ENCODE measurements at places on chromosomes 6 and 20.

DNA sequence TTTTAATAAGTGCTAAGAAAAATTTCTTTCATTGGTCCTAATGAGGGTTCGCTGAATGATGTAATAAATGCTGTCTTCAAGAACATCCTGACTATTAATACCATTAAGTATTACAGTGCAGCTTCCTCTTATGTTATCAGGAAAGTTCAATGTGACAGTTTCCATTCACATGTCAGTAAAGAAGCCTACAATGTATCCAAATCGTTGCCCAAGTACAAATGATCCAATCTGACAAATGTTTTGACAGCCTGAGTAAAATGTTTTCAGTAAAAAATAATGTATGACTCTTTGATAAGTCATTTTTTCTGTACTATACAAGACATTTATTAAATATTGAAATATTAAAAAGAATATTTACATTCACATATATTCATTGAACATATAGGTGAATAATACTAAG, 496.1 kb upstream of the MANEA start:
- DNase-seq = no peak

GRCh38 chr6:13175759-13176158, 152.6 kb downstream of the TBC1D7 start:
- DNase-seq = no peak

DNA sequence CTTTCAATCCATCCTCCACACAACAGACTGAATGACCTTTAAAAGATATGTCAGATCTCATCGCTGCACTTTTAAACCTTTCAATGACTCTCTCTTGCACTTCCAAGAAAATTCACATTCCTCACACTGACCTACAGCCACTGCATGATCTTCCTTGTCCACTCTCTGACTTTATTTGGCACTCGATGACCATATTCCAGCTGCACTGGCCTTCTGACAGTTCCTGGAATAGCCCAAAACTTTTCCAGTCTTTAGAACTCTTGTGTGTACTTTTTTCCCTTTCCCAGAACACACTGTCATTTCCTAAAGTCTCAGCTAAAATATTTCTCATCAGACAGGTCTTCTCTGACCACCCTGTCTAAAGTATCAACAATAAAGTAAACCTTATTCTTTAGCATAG, 174.6 kb downstream of the ADGRG6 start:
- DNase-seq = no peak

- DNase-seq = no peak
Measured at GRCh38 chr6:122184401-122184827, 215.0 kb upstream of the HSF2 start.

DNA sequence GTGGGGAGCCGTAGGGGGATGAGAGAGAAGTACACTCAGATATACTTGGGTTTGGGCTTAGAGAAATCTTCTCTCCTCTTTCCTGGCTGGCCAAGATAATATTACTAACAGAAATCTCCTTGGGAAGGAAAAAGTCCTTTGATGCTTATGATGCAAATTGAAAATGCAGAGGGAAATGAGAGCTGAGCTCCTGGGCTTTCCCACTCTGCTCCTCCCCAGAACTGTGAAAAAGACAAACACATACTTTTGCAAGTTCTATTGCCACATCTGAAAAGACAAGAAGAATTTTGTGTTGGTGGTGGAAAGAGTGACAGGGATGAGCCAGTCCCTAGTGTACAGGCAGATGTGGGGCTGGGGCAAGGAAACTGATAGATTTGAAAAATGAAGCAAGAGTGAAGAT, 185.9 kb downstream of the ANKRD60 start:
- DNase-seq = no peak

DNA sequence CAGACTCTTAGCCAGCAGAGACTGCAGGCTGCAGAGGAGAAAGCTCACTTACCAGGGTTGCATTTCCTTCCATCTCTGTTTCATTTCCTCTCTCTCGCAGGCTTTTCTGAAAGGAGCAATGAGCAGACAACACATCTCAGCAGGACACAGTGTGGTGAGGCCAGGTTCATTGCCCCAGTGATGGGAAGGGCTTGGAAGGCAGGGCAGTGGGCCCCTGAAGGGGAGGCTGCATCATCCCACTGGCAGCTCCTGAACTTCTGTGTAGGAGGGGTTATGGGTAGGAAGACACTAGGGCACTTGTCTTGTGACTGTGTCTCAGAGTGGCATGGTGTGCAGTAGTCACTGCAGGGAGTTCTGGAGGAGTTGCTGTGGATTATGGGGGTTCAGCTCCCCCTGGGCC, 246.8 kb downstream of the QKI start:
- no peak for DNase-seq

GRCh38 chr20:63394069-63394919, 33.1 kb upstream of the CHRNA4 start:
- DNase-seq = no peak

Measured in stimulated activated naive CD8-positive, alpha-beta T cell treated with anti-CD3 and anti-CD28 coated beads, Interleukin-15, Interleukin-2, amounts not matched to agents 100 U/mL and 50 U/mL, for 24 hours (primary cell).